ENCODE measurements at places on chromosomes 6 and 20.

DNA sequence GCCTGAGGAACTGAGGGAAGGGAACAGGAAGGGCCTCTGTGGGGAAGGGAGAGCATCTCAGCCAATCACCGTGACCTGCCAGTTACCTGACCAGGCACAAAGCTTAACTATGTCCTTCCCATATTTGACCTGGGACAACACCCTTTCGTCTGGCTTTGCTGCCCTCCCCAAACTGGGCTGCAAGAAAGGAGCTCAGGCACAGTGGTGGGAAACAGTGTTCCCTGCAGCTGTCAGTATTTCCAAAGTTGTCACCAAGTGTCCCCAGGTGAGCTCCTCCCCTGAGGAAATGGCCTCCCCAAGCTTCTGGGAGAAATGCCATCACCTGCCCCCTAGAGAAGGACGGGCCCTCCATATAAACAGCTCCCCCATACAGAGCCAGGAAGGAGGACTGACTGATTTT lies 17.9 kb downstream of the NCR2 start:
- no peaks in the 10 kb centered on the region for H3K4me1 ChIP-seq
- H3K27me3 ChIP-seq: peaks cover 6% of the 10 kb centered on the region
- no peaks in the 10 kb centered on the region for H3K36me3 ChIP-seq
- no peak overlapping the region for H3K27ac ChIP-seq
- DNase-seq: no peak

DNA sequence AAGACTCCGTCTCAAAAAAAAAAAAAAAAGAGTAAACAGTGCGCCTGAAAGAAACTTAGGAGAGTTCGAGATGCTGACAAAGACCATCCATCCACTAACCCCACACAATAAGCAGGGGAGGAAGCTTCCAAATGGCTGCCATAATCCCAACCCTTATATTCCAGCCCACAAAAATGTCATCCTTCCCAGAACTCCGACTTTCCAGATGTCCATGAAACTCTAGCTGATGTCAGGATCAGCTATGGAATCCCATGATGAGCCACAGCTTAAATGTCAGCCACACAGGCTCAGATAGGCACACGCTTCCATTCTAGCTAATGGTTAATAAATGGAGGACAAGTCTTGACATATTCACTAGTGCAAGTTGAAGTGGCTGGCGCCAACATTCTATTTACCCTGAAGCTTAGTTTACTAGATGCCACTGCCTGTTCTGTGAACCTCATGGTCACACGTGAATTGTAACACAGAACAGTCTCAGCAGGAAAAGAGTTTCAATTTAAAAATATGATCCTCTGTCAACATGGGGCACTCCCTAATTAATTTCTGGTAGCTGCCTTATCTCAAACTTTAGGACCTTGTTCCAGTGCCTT lies 75.5 kb downstream of the FOXF2 start:
- H3K36me3 ChIP-seq: no peaks in the 10 kb centered on the region
- H3K4me3 ChIP-seq: no peak overlapping the region
- H3K4me1 ChIP-seq: peaks cover 2% of the 10 kb centered on the region
- no peak overlapping the region for H3K27ac ChIP-seq
- peaks cover 22% of the 10 kb centered on the region for H3K27me3 ChIP-seq

- H3K36me3 ChIP-seq: no peaks in the 10 kb centered on the region
- DNase-seq: no peak
- no peak overlapping the region for H3K4me3 ChIP-seq
- H3K4me1 ChIP-seq: peaks cover 2% of the 10 kb centered on the region
Measured at GRCh38 chr6:148461986-148462577, 119.4 kb downstream of the SASH1 start.

- H3K36me3 ChIP-seq: no peaks in the 10 kb centered on the region
- no peak for DNase-seq
- no peak overlapping the region for H3K4me3 ChIP-seq
- no peak overlapping the region for H3K27ac ChIP-seq
Measured at GRCh38 chr6:47733879-47734558, 35.6 kb downstream of the ADGRF4 start.

DNA sequence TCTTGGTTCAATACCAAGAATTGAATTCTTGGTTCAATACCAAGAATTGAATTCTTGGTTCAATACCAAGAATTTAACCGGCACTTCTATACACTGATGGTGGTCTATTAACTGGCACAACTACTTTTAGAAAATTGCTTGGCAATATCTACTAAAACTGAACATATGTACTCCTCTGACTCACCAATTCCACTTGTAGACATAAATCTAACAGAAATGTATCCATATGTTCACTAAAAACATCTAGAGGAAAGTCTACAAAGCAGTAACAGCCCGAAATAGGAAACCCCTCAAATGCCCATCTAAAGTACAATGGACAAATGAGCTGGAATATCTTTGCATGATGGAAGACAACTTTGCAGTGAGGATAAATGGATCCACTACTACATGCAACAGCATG lies 71.9 kb downstream of the KIF16B start:
- H3K36me3 ChIP-seq: peaks cover 12% of the 10 kb centered on the region
- DNase-seq: no peak
- H3K4me3 ChIP-seq: no peak overlapping the region
- H3K4me1 ChIP-seq: no peaks in the 10 kb centered on the region

GRCh38 chr6:44660561-44661220 lies 273.2 kb downstream of the CDC5L start:
- H3K4me3 ChIP-seq: no peak overlapping the region
- peaks cover 5% of the 10 kb centered on the region for H3K4me1 ChIP-seq
- no peaks in the 10 kb centered on the region for H3K27me3 ChIP-seq

- no peak overlapping the region for H3K4me3 ChIP-seq
- H3K4me1 ChIP-seq: peaks cover 3% of the 10 kb centered on the region
- DNase-seq: no peak
- no peak overlapping the region for H3K27ac ChIP-seq
Measured at GRCh38 chr20:43789593-43789992, 62.8 kb upstream of the GTSF1L start.

DNA sequence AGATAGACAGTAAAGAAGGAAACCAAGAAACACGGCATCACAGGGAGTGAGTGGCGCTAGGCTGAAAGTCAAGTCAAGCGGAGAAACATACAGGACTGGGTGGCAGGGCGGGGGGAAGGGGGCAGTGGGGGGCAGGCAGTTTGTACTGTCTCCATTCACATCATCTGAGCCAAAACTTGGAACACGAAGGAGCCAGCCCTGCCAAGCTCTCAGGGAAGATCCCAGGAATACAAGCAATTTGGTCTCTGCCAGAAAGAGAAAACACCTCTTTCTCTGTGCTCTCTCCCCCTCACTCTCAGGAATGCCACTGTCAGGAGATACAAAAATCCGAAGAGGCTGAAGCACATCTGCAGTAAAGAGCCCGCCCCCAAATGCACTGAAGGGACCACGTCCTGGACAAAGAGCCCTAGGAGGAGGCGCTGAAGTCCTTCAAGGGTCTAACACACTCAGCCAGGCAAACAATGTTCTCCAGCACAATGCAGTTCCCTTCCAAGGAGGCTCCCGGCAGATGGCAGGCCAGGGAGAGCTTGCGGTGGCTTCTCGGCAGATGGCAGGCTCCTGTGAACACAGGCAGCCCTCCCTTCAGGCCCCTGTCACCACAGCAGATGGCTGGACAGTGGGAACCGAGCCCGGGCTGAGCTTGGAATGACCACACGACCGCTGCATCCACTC lies 90.0 kb downstream of the ATP9A start:
- H3K4me1 ChIP-seq: no peaks in the 10 kb centered on the region
- no peak overlapping the region for H3K27ac ChIP-seq
- no peak overlapping the region for H3K4me3 ChIP-seq
- no peak for DNase-seq

GRCh38 chr6:74991573-74992332 lies 214.1 kb downstream of the COL12A1 start:
- no peaks in the 10 kb centered on the region for H3K36me3 ChIP-seq
- no peak for DNase-seq
- no peaks in the 10 kb centered on the region for H3K4me1 ChIP-seq
- H3K4me3 ChIP-seq: no peak overlapping the region
- no peaks in the 10 kb centered on the region for H3K27me3 ChIP-seq
- no peak overlapping the region for H3K27ac ChIP-seq

DNA sequence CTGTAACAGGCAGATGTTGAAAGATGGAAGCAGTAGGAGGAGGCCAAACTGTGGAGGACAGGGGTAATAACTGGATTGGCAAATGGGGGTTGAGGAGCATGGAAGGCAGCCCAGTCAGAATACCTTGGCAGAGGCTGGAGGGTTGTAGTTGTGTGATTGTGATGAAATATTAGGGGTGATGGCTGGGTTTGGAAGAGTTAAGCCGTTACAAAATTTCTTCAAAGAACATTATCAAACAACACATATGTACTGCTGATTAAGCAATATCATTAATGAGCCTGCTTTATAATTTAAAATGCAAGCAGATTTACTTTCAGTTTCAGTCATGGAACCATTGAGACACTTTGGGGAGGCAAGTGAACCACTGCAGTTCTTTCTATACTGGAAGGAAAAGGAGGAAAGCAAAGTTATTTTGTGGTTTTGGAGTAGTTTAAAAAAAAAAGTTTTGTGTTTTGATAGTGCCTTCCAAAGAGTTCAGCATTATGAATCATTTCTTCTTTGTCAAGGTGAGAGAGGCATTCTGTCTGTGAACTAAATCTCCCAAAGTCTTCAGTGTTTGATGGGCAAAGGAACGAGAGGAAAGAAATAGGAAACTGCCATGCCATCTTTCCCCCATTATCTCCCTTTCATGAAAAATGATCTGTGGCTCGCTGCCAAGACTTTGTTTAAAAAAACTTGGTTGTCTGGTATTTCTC lies 20.7 kb downstream of the FOXO3 start:
- peaks cover 14% of the 10 kb centered on the region for H3K36me3 ChIP-seq
- DNase-seq: no peak
- peaks cover 46% of the 10 kb centered on the region for H3K4me1 ChIP-seq
- H3K27me3 ChIP-seq: no peaks in the 10 kb centered on the region

- H3K4me1 ChIP-seq: peaks cover 28% of the 10 kb centered on the region
- peak overlapping the region; percentile 59 for H3K4me3 ChIP-seq
- H3K27me3 ChIP-seq: no peaks in the 10 kb centered on the region
- DNase-seq: no peak
- peaks cover 85% of the 10 kb centered on the region for H3K36me3 ChIP-seq
- H3K27ac ChIP-seq: no peak overlapping the region
Measured at GRCh38 chr6:25132934-25133333, 146.2 kb upstream of the CARMIL1 start.

- no peak overlapping the region for H3K27ac ChIP-seq
- no peak overlapping the region for H3K4me3 ChIP-seq
Measured at GRCh38 chr6:52815167-52816092, 11.8 kb upstream of the GSTA1 start.

GRCh38 chr6:137161949-137162348 lies 11.5 kb downstream of the IL22RA2 start:
- no peak overlapping the region for H3K4me3 ChIP-seq
- peaks cover 16% of the 10 kb centered on the region for H3K4me1 ChIP-seq
- H3K27ac ChIP-seq: no peak overlapping the region
- H3K27me3 ChIP-seq: peaks cover 47% of the 10 kb centered on the region
- H3K36me3 ChIP-seq: no peaks in the 10 kb centered on the region

- H3K4me1 ChIP-seq: no peaks in the 10 kb centered on the region
- no peaks in the 10 kb centered on the region for H3K36me3 ChIP-seq
- H3K4me3 ChIP-seq: no peak overlapping the region
Measured at GRCh38 chr6:144327081-144327480, 41.9 kb downstream of the UTRN start.

DNA sequence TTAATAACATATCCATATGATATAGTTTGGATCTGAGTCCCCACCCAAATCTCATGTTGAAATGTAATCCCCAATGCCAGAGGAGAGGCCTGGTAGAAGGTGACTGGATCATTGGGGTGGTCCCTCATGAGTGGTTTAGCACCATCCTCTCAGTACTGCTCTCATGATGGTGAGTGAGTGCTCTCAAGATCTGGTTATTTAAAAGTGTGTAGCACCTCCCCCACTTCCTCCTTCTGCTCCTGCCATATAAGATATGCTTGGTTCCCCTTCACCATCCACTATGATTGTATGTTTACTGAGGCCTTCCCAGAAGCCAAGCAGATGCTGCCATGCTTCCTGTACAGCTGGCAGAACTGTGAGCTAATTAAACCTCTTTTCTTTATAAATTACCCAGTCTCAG lies 22.9 kb downstream of the IRF4 start:
- peaks cover 59% of the 10 kb centered on the region for H3K36me3 ChIP-seq
- H3K4me1 ChIP-seq: peaks cover 33% of the 10 kb centered on the region
- DNase-seq: no peak

GRCh38 chr6:41072836-41073202 lies at the start of gene NFYA:
Gene NFYA, plus strand, starts transcription at chr6:41072974. Its CDS starts 6,116 bp downstream, at chr6:41079090.
- peak within 1 kb of the TSS; percentile 98 for H3K27ac ChIP-seq
- DNase-seq: no peak
- peaks cover 19% of the 10 kb centered on the region for H3K36me3 ChIP-seq
- H3K4me3 ChIP-seq: peak within 1 kb of the TSS; percentile 94
- peaks cover 45% of the 10 kb centered on the region for H3K4me1 ChIP-seq

GRCh38 chr6:151216804-151217203 lies 23.0 kb upstream of the AKAP12 start:
- H3K4me1 ChIP-seq: no peaks in the 10 kb centered on the region
- H3K36me3 ChIP-seq: no peaks in the 10 kb centered on the region
- H3K4me3 ChIP-seq: no peak overlapping the region
- no peak for DNase-seq
- no peaks in the 10 kb centered on the region for H3K27me3 ChIP-seq
- H3K27ac ChIP-seq: no peak overlapping the region

DNA sequence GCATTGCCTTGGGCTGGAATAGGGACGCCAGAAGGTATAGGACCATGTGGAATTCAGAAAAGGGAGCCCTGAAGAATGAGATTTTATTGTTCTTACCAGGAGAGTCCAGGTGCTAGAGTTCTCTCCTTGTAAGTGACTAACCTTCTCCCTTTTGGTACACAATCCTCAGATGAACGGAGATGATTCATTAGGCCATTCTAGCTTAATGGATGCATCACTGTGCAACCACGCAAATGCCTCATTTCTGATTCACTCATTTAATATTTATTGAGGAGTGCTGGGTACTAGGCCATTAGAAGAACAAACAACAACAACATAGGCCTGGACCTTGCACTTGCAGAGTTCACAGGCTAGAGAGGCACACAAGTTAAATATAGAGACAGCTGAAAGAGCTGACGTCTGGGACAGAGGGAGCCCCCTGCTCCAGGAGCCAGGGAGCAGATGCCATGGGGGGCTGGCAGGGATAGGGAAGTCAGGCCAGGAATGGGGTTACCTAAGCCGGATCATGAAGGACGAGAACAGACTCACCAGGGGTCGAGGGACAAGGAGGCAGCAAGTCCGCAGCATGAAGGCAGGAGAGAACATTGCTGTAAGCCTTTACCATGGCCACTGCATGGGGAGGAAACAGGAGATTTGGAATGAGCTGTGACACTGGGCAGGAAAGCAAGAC lies 179.5 kb upstream of the AKAP12 start:
- H3K36me3 ChIP-seq: peaks cover 30% of the 10 kb centered on the region
- DNase-seq: no peak
- no peaks in the 10 kb centered on the region for H3K27me3 ChIP-seq
- no peak overlapping the region for H3K4me3 ChIP-seq
- H3K4me1 ChIP-seq: no peaks in the 10 kb centered on the region

Measured in activated naive CD8-positive, alpha-beta T cell treated with anti-CD3 and anti-CD28 coated beads for 36 hours (primary cell).